ENCODE measurements at places on chromosomes 5 and 9. TPM values are rescaled to one million over a fixed set of nuclear protein-coding genes. Genes with fewer than 3 reads are reported as not detected.

GRCh38 chr9:81619353-81620001, 69.9 kb downstream of the TLE1 start:
- H3K36me3 ChIP-seq = no peaks in the 10 kb centered on the region
- H3K4me3 ChIP-seq = no peak overlapping the region

DNA sequence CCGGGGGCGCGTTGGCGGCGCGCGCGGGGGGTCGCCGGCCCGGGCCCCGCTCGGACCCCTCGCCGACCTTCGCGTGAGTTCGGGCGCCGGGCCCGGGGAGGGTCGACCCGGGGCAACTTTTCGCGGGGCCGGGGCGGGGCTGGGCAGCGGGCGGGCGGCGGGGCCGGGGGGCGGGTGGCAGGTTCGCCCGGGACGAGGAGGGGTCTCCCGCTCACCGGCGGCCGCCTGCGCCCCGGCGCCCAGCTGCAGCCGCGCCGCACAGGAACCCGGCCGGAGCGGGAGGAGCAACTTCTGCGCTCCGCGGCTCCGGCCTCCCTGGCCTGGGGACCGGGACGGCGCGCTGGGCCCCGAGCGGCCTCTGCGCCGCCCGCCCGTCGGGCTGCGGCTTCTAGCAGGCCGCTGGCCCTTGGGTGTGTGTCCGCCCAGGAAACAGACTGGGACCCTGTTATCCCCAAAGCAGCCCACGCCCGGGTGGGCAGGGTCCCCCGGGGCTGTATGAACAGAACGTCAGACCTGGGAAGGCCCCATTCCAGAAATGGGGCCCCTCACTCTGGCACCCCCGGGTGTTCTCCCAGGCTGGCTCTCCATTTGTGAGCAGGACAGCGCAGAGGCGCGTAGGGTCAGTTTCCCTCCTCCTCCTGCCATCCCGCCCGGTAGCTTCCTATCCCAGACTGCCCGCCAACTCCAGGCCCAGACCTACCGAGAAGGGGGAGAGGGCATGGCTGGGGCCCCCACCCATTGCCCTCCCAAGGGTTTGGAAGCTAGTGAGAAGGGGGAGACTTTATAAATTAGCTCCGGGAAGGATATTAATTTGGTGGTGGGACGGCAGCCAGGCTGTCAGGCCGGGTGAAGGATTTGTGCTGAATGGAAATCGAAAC, 708 bp downstream of the RXRA start:
- no peak overlapping the region for H3K27ac ChIP-seq
- H3K4me3 ChIP-seq = peak overlapping the region; percentile 54
- H3K27me3 ChIP-seq = no peaks in the 10 kb centered on the region
- peaks cover 25% of the 10 kb centered on the region for H3K4me1 ChIP-seq

- DNase-seq = no peak
- peaks cover 29% of the 10 kb centered on the region for H3K4me1 ChIP-seq
- no peaks in the 10 kb centered on the region for H3K27me3 ChIP-seq
- peak overlapping the region; percentile 13 for H3K27ac ChIP-seq
Observed at GRCh38 chr9:131651160-131651559, 88.7 kb downstream of the RAPGEF1 start.

- no peak overlapping the region for H3K27ac ChIP-seq
- DNase-seq = no peak
- H3K4me1 ChIP-seq = peaks cover 3% of the 10 kb centered on the region
- peaks cover 4% of the 10 kb centered on the region for H3K27me3 ChIP-seq
- no peak overlapping the region for H3K4me3 ChIP-seq
Observed at GRCh38 chr9:99294850-99295461, 72.9 kb downstream of the SEC61B start.

DNA sequence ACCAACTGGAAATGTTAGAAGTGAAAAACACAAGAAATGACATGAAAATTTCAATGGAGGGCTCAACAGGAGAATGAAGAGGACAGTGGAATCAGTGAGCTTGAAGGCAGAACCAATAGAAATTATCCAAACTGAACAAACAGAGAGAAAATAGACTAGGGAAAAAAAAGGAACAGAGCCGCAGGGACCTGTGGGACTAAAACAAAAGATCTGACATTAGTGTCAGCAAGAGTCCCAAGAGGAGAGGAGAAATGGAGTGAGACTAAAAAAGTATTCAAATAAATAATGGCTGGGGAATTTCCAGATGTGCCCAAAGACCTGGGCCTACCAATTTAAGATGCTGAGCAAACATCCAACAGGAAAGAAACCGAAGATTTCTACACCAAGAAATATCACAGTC, 175.0 kb upstream of the PHYKPL start:
- no peak for DNase-seq
- H3K27ac ChIP-seq = no peak overlapping the region
- H3K4me3 ChIP-seq = no peak overlapping the region
- H3K36me3 ChIP-seq = no peaks in the 10 kb centered on the region
- H3K4me1 ChIP-seq = no peaks in the 10 kb centered on the region

Gene SVEP1
- total RNA-seq = not detected

Gene TAF11L14
- not detected for total RNA-seq

DNA sequence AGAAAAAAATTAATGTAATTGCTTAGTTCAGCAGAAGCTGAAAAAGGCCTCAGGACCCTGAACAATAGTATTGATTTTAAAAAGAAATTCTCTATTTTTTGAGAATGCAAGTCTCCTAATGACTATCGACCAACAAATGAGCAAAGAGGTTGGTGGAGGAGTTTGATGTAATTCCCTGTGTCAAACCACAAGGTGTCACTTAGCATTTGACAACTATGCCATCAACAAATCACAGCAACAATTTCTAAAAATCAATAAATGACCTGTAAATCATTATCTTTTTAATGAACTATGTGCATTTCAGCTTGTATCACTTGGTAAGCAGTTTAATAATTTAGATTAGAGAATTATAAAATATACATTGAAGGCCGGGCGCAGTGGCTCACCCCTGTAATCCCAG, 133.7 kb downstream of the PRELID2 start:
- H3K27me3 ChIP-seq = no peaks in the 10 kb centered on the region
- no peaks in the 10 kb centered on the region for H3K4me1 ChIP-seq
- H3K4me3 ChIP-seq = no peak overlapping the region
- no peak overlapping the region for H3K27ac ChIP-seq
- DNase-seq = no peak

DNA sequence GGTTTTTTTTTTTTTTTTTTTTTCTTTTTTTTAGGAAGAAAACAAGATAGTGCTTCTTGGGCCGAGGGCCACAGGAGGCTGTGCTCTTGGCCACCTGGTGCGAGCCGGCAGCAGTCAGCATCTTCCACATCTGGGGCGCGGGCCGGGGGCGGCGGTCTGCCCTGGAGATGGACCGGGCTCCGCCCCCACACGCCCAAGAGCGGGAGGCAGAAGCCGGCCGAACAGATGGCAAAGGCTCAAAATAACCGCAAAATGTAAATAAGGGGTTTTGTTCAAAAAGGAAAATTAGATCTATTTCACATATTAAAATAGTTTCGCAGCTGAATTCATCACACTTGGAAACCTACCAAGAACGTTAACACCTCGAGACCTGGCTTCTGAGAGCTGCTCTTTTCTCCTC, 51.5 kb upstream of the UBAC1 start:
- no peaks in the 10 kb centered on the region for H3K4me1 ChIP-seq
- no peak for DNase-seq
- no peaks in the 10 kb centered on the region for H3K27me3 ChIP-seq
- no peak overlapping the region for H3K27ac ChIP-seq

Gene ACTBL2
- total RNA-seq = not detected

DNA sequence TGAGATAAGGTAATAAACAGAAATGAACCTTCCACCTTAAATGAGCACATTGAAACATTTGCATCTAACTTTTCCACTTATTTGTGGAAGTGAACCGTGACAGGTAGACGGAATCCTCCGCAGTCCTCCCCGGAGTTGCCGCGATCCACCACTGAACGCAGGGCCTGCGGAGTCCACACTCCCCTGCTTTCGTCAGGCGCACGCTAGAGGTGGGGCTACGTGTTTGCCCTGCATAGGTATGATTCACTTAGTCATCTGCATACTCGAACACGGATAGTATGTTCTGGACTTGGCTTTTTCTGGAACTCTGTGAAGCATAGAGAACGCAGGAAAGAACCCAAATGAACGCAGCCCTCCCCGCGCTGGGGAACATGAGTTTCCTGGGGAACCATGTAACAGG, 272.8 kb upstream of the IRX4 start:
- no peaks in the 10 kb centered on the region for H3K4me1 ChIP-seq
- no peak overlapping the region for H3K27ac ChIP-seq
- no peaks in the 10 kb centered on the region for H3K36me3 ChIP-seq
- no peak for DNase-seq
- H3K4me3 ChIP-seq = no peak overlapping the region
- H3K27me3 ChIP-seq = no peaks in the 10 kb centered on the region

Gene TMEFF1
- not detected for total RNA-seq

DNA sequence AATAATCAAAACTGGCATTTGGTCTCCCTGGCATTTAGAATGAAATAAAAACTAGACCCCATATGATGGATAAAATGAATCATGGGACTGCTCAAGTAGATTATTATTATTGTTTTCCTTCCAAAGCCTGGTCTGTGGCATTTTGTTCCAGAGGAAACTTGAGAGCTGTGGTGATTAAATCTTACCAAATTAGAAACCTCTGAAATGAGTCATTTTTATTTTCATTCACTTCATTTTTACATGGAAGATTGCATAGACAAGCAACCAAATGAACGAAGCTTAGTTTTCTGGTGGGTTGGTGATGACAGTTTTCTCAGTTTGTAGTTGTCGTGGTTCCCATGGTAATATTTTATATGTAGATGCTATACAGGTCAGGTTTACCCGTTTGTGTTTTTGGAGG, 23.4 kb downstream of the PAM start:
- H3K4me3 ChIP-seq = no peak overlapping the region
- DNase-seq = no peak
- no peaks in the 10 kb centered on the region for H3K27me3 ChIP-seq
- peaks cover 3% of the 10 kb centered on the region for H3K4me1 ChIP-seq

DNA sequence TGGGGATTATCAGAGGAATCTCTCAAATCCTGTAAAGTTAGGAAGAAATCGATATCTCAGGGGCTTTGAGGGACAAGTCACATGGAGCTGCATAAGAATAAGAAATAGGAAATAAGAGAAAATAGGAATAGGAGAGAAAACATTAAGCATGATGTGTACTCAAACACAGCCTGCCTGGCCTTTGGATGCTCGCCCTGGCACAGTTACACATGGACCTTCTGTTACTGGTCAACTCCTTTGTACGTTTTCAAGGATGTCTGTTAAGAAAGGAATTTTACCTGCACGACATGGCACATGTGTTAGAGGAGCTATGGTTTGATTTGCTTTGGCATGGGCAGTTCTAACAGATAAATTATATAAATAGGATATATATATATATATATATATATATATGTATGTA, 321.2 kb downstream of the CDH12 start:
- H3K27ac ChIP-seq = no peak overlapping the region
- no peaks in the 10 kb centered on the region for H3K27me3 ChIP-seq
- H3K4me1 ChIP-seq = no peaks in the 10 kb centered on the region
- H3K4me3 ChIP-seq = no peak overlapping the region
- no peak for DNase-seq

Gene ST8SIA4
- total RNA-seq = 17.8 TPM

Gene ZNF454
- not detected for total RNA-seq

GRCh38 chr5:81830596-81830995, 79.7 kb upstream of the SSBP2 start:
- DNase-seq = no peak
- no peaks in the 10 kb centered on the region for H3K27me3 ChIP-seq
- H3K4me3 ChIP-seq = no peak overlapping the region

Gene ACOT12
- 0.39 TPM for total RNA-seq

Gene SLC4A9
- total RNA-seq = not detected

Gene ERP44
- 7.1 TPM for total RNA-seq

Gene PCDHAC1
- total RNA-seq = not detected

Gene HCN1
- not detected for total RNA-seq

DNA sequence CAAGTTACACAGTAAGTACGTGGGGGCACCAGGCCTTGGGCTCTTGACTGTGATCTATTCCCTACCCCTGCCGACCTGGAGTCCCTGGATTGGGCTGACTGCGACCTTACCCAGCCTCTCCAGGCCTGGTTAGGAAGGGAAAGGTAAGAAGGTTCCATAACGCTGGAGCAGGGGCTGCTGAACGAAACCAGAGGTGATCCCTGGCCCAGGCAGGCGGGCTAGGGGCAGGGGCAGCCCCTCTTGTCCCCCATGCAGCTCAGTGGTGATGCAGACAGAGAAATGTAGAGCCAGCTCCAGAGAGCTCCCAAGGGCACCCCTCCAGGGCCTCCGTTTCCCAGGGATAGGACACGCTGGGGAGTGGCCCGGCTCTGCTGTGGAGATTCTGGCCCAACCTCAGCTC, 14.1 kb downstream of the PRRX2 start:
- H3K4me1 ChIP-seq = no peaks in the 10 kb centered on the region
- no peak overlapping the region for H3K4me3 ChIP-seq
- H3K27me3 ChIP-seq = peaks cover 13% of the 10 kb centered on the region

GRCh38 chr5:3000631-3001030, 249.2 kb upstream of the IRX2 start:
- no peaks in the 10 kb centered on the region for H3K27me3 ChIP-seq
- H3K4me1 ChIP-seq = no peaks in the 10 kb centered on the region
- H3K4me3 ChIP-seq = no peak overlapping the region
- DNase-seq = no peak

Gene OR13J1
- not detected for total RNA-seq

DNA sequence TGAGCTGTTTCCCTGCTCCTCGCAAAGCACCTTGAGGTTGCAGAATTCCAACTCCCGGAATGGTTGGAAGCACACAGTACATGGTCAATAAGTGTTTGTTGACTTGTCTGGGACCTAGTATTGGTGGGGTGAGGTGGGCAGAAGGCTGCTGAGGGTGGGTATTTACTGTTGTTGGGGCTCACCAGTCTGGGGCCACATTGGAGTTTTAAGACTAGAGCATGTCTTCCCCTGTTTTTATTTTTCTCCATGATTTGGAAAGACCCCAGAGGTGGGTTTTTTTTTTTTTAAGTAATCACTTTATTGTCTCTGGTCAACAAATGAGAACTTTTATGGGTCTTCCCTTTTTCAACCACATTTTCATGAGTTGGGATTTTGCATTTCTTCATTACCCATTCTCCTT, 55.1 kb downstream of the IRF1 start:
- no peak overlapping the region for H3K4me3 ChIP-seq
- peaks cover 22% of the 10 kb centered on the region for H3K36me3 ChIP-seq
- DNase-seq = no peak
- H3K27me3 ChIP-seq = no peaks in the 10 kb centered on the region
- H3K4me1 ChIP-seq = peaks cover 91% of the 10 kb centered on the region

DNA sequence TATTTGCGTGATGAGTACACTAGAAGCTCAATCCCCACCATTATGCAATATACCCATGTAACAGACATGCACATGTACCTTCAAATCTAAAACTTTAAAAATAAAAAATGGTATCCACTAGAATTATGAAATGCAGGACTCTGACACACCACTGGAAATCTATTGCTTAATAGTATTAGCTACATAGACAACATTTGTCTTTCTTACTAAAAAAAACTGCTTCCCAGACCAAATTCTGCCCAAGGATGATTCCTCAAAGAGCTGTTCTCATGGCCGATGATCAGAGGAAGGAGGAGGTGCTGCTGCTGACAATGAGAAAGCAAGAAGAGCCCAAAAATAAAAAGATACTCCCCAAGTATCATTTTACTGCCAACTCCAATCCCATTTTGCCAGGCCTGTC, 67.2 kb downstream of the TTC39B start:
- no peak overlapping the region for H3K4me3 ChIP-seq
- no peaks in the 10 kb centered on the region for H3K27me3 ChIP-seq
- H3K4me1 ChIP-seq = no peaks in the 10 kb centered on the region
- H3K27ac ChIP-seq = no peak overlapping the region
- DNase-seq = no peak

Gene F12
- total RNA-seq = 0.60 TPM

- H3K4me1 ChIP-seq = no peaks in the 10 kb centered on the region
- no peaks in the 10 kb centered on the region for H3K27me3 ChIP-seq
- no peak for DNase-seq
Observed at GRCh38 chr5:62167561-62168057, 138.4 kb upstream of the KIF2A start.

Measured in CD4-positive, alpha-beta T cell (primary cell).